ENCODE measurements at places on chromosomes 12 and 14. TPM values are rescaled to one million over a fixed set of nuclear protein-coding genes. Genes with fewer than 3 reads are reported as not detected.

The CIDEB gene
- 13.2 TPM for total RNA-seq

The PTPRR gene
- total RNA-seq, result not detected

The KRT72 gene
- total RNA-seq, result 1.3 TPM

The HOXC6 gene
- not detected for total RNA-seq

The ACOT4 gene
- 1.1 TPM for total RNA-seq

GRCh38 chr12:2812290-2813213 is at the start of gene ITFG2:
Gene ITFG2 (plus strand): TSS chr12:2812668. CDS start chr12:2812761, 93 bp downstream.
- peak; percentile 98 for DNase-seq
- peak within 1 kb of the TSS; percentile 90 for H3K27ac ChIP-seq

DNA sequence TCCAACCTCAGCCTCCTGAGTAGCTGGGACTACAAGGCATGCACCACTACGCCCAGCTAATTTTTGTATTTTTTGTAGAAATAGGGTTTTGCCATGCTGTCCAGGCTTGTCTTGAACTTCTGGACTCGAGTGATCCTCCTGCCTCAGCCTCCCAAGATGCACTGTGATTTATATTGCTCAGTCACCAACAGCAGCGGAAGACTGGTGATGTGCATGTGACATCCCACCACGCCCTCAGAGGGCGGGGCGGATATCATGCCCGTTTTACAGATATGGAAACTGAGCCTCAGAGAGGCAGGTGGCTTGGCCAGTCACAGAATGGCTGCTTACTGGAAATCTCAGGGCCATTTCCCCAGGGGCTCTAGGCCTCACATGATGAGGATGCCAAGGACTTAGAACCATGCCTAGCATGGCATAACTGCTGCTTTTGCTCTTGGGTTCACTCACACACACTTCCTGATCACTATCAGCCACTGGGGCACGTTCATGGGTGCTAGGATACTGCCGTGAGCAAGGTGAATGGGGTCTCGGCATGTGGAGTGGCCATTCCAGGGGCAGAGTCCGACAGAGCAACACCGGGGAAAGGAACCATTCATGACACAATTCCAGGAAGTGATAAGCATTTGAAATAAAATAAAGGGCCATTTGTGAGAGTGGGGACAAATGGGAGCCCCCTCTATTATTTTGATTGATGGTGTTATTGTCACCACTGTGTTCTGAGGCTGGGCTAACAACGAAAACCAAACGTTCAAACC is 31.9 kb downstream of the RBM19 start:
- H3K36me3 ChIP-seq, result peaks cover 71% of the 10 kb centered on the region
- H3K4me1 ChIP-seq, result no peaks in the 10 kb centered on the region
- H3K27me3 ChIP-seq, result no peaks in the 10 kb centered on the region
- H3K4me3 ChIP-seq, result no peak overlapping the region

GRCh38 chr14:81485372-81485771 is 48.3 kb downstream of the SEL1L start:
- peaks cover 86% of the 10 kb centered on the region for H3K36me3 ChIP-seq
- no peak overlapping the region for H3K27ac ChIP-seq

GRCh38 chr12:68451261-68452077 is 119.3 kb upstream of the MDM1 start:
- peak overlapping the region; percentile 68 for H3K27ac ChIP-seq
- H3K4me3 ChIP-seq, result peak overlapping the region; percentile 54
- peaks cover 51% of the 10 kb centered on the region for H3K4me1 ChIP-seq

DNA sequence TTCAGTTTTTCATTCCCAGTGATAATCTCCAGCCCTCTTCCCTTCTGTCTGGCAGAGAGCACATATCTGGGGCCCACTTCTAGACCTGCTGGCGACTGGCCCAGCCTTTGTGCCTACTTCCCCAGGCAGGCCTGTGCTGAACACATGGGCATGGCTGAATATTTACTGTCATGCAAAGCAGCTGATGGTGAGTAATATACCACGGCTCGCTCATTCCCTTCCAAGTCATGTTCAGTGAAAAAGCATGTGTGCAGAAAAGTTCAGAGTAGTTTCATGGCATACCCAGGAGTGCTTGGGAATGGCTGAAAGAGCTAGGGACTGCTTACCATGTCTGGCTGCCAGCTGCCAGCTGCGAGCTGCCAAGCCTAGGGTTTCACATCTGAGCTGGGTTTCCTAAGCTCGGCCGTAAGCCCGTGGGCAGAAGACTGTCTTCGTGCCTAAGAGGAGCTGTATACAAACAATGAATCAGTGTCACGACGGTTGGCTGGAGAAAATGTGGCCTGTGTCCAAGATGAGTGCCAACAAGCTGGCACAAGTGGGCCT is 179.9 kb upstream of the PELI2 start:
- H3K36me3 ChIP-seq, result no peaks in the 10 kb centered on the region
- H3K27ac ChIP-seq, result no peak overlapping the region
- H3K4me3 ChIP-seq, result no peak overlapping the region
- no peak for DNase-seq
- no peaks in the 10 kb centered on the region for H3K4me1 ChIP-seq
- H3K27me3 ChIP-seq, result no peaks in the 10 kb centered on the region

GRCh38 chr12:28063355-28063880 is 90.9 kb upstream of the PTHLH start:
- no peak for DNase-seq
- peaks cover 7% of the 10 kb centered on the region for H3K4me1 ChIP-seq
- no peaks in the 10 kb centered on the region for H3K36me3 ChIP-seq
- no peak overlapping the region for H3K27ac ChIP-seq

DNA sequence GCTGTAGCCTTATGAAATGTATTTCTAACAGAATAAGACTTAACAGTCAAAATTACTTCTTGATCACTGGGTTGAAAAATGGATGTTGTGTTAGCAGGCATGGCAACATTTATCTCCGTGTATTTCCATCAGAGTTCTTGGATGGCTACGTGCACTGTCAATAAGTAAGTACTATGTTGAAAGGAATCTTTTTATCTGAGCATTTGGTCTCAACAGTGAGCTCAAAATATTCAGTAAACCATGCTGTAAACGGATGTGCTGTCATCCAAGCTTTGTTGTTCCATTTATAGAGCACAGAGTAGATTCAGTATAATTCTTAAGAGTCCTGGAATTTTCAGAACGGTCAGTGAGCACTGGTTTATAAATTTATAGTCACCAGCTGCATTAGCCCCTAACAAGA is 15.5 kb downstream of the SCAF11 start:
- peaks cover 33% of the 10 kb centered on the region for H3K36me3 ChIP-seq
- no peaks in the 10 kb centered on the region for H3K27me3 ChIP-seq
- peaks cover 21% of the 10 kb centered on the region for H3K4me1 ChIP-seq
- H3K27ac ChIP-seq, result no peak overlapping the region
- DNase-seq, result no peak

DNA sequence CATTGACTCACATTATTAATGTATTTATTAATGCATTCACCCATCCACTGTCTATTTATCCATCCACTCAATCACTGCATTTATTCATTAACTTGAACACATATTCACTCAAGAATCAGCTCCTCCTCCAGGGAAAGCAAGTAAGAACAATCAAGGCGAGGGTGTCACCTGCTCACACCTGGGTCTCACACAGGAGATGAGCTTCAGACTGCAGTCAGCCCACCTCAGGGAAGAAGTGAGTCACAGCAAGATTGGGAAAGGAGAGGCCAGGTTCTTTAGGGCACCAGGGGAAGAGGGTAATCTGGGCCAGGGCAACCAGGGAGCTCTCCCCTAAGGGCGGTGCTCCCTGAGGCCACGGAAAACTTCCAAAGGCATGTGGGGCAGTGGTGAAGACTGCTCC is 367.3 kb downstream of the BCL11B start:
- DNase-seq, result no peak
- H3K4me1 ChIP-seq, result no peaks in the 10 kb centered on the region
- no peaks in the 10 kb centered on the region for H3K36me3 ChIP-seq
- no peak overlapping the region for H3K27ac ChIP-seq
- H3K4me3 ChIP-seq, result no peak overlapping the region
- no peaks in the 10 kb centered on the region for H3K27me3 ChIP-seq

DNA sequence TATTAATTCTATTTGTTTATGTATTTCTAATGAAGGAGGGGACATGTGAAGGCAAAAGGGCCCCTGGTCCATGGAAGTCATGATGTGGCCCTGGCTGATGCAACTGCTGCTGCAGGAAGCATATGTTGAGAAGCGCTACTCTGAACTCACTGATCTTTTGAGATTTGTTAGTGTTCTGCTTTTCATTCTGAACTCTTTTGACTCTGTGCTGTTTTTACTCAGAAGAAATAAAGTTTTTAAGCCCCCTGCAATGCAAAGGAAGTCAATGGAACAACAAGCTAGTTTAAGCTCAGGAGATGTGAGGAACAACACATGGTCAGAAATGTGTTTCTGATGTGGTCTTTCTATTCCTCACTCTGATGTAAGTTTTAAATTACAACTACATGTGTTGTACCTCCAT is 88.9 kb upstream of the BTG1 start:
- H3K4me3 ChIP-seq, result no peak overlapping the region
- no peaks in the 10 kb centered on the region for H3K27me3 ChIP-seq
- H3K36me3 ChIP-seq, result no peaks in the 10 kb centered on the region
- H3K27ac ChIP-seq, result no peak overlapping the region
- DNase-seq, result no peak
- H3K4me1 ChIP-seq, result no peaks in the 10 kb centered on the region

DNA sequence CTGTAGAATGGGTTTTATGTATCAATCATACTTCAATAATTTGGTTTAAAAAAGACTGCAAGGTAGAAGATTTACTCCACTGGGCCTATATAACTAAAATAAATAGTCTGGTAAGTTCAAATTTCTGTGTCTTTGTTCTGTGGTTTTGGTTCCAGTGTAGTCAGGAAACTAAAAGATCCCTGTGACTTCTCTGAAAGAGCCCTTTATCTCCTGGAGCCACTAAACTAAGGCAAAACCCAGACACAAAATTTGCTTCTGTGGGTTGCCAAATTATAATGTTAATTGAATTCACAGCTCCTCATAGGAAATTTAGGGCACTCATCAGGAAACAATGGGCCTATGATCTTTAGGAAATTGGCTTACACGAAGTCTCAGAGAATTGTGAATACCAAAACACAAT is 1038.4 kb downstream of the GALC start:
- H3K4me1 ChIP-seq, result no peaks in the 10 kb centered on the region
- no peaks in the 10 kb centered on the region for H3K36me3 ChIP-seq
- no peaks in the 10 kb centered on the region for H3K27me3 ChIP-seq
- H3K27ac ChIP-seq, result no peak overlapping the region

DNA sequence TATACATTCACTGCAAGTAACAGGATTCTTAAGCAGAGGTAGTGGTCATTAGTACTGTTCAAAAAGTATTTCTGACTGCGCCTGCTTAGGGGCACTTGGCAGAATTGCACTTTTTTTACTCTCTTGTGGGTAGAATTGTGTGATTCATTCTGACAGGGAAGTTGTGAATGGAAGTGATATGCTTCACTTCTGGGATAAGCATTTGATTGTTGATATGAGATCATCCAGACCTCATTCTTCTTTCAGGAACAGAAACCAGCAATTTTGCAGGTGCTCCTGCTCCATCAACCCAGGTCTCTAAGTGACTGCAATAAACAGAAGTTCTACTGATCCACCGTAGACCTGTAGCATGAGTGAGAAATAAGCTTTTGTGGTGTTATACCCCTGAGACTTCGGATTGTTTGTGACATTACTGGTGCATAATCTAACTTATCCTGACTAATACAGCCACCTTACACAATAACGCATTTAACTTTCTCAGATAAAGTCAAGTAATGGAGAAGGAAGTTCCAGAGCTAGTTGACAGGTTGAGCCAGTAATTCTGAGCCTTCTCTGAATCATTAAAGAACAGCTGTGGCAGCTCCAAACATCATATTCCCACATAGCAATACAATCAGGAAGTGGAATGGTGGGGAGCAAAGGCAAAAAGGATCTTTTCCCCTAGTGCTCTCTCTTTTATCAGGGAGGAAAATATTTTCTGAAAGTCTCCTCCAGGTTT is 387.9 kb downstream of the SYT1 start:
- H3K36me3 ChIP-seq, result no peaks in the 10 kb centered on the region
- H3K27ac ChIP-seq, result no peak overlapping the region
- no peak overlapping the region for H3K4me3 ChIP-seq
- H3K27me3 ChIP-seq, result no peaks in the 10 kb centered on the region
- DNase-seq, result no peak

- no peak for DNase-seq
- no peaks in the 10 kb centered on the region for H3K4me1 ChIP-seq
- peaks cover 2% of the 10 kb centered on the region for H3K27me3 ChIP-seq
- no peak overlapping the region for H3K4me3 ChIP-seq
Measured at GRCh38 chr14:76339728-76340615, 36.0 kb upstream of the ESRRB start.

- no peaks in the 10 kb centered on the region for H3K36me3 ChIP-seq
- H3K27me3 ChIP-seq, result no peaks in the 10 kb centered on the region
- no peak for DNase-seq
- H3K4me3 ChIP-seq, result no peak overlapping the region
Measured at GRCh38 chr12:77218278-77218677, 152.9 kb upstream of the E2F7 start.

GRCh38 chr12:112837629-112838197 is 46.2 kb downstream of the RPH3A start:
- H3K27ac ChIP-seq, result no peak overlapping the region
- no peaks in the 10 kb centered on the region for H3K4me1 ChIP-seq
- no peak overlapping the region for H3K4me3 ChIP-seq
- no peak for DNase-seq
- H3K27me3 ChIP-seq, result peaks cover 20% of the 10 kb centered on the region

DNA sequence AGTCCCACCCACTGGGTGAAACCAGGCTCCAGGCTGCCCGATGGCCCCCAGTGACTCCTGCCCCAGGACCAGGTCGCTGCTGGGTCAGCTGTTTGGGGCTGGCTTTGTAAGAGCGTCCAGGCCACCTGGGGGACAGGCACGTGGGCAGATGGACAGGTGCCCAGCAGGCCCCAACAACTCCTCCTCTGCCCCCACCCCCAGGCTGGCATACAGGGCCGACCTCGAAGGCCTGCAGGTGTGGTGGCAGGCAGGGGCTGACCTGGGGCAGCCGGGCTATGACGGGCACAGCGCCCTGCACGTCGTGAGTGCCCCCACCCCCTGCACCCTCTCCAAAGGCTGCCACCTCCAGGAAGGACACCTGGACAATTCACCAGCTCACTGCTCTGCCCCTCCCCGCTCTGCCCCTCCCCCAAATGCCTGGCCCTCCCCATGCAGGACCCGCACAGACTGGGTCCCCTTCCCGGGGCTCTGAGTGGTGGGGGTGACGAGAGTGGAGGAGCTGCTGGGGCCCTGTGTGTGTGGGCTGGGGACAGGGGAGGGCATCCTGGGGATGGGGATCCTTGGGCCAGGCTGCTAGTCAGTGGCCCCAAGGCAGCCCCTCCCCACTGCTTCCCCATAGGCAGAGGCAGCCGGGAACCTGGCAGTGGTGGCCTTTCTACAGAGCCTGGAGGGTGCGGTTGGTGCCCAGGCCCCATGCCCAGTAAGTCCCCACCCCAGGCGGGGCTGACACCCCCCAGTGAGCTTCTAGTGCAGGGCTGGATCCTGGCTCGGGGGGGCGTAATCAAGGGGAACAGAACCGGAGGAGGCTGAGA is 26.0 kb downstream of the ASPG start:
- H3K4me3 ChIP-seq, result no peak overlapping the region
- peaks cover 4% of the 10 kb centered on the region for H3K4me1 ChIP-seq
- DNase-seq, result no peak

All from CD4-positive, CD25-positive, alpha-beta regulatory T cell (primary cell).